Tibial nerve (tissue), 4 donors: ENCODE measurements at places on chromosomes 4 and X. TPM values are rescaled to one million over a fixed set of nuclear protein-coding genes. Genes with fewer than 3 reads are reported as not detected.

The SPOCK3 gene
- not detected for total RNA-seq

The MEPE gene
- total RNA-seq, result not detected

The GAGE13 gene
- not detected for total RNA-seq

The ARHGEF38 gene
- not detected for total RNA-seq

The NCAPG gene
- 0.42 TPM for total RNA-seq

The RAB33A gene
- not detected for total RNA-seq

The NUDT11 gene
- total RNA-seq, result 0.39 TPM

DNA sequence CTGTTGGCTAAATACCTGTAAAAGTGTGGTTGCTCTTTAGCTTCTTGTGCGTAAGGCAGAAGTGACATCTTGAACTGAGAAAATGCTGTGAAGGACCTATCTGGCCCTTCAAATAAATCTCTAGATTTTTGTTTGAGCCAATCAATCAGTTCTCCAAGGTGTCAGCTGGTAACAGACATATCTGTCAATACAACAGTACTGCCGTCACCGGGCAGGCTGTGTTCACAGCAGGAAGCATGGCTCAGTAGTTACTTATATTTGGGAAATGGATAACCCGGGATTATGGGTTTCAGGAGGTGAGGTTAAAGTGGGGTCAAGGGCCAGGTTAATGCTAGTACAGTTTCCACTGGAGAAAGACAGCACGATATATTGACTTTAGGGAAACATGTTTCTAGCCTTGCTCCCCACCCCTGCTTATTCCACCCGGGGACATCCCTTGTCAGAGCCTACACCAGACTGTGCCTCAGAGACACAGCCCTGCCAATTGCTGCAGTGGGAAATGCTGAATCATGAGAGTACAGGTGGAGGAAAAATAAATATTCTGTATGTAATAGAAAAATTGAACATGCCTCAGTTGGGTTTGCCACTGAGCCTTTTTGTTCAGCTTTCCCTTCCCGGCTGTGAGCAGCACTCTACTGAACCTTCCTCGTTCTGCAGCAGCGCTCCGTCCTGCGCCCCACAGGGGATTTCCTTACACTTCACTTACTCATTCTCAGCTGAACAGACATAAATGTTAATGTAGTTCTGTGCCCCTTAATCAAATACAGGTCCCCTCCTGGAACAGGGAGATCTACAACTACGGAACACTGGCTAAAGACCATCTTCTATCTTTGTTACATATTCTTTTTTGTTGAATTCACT lies 121.1 kb downstream of the MGST2 start:
- no peaks in the 10 kb centered on the region for H3K27me3 ChIP-seq
- no peaks in the 10 kb centered on the region for H3K36me3 ChIP-seq
- no peak overlapping the region for H3K4me3 ChIP-seq
- H3K4me1 ChIP-seq, result peaks cover 41% of the 10 kb centered on the region

GRCh38 chr4:163558539-163559044 lies 64.1 kb downstream of the TMA16 start:
- no peaks in the 10 kb centered on the region for H3K4me1 ChIP-seq
- H3K27me3 ChIP-seq, result no peaks in the 10 kb centered on the region
- no peaks in the 10 kb centered on the region for H3K36me3 ChIP-seq
- peak overlapping the region; percentile 56 for H3K27ac ChIP-seq
- peak; percentile 18 for DNase-seq

DNA sequence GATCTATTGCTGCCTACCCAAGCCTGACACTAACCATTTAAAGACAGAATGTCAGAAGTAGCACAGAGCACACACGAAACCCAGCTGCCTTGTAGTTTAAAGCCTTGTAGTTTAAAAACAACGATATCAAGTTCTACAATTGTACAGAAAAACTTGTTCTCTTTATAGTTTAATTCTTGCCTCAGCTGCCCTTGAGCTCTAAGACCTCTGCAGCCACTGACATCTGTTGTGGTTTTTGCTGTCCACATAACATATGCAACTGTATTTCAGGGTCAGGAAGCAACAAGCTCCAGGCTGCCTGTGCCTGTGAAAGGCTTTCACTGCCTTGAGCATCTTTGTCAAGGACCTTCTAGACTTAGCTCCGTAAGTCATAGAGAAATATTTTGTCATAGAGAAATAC lies 227.2 kb downstream of the SPCS3 start:
- H3K36me3 ChIP-seq, result no peaks in the 10 kb centered on the region
- no peaks in the 10 kb centered on the region for H3K27me3 ChIP-seq
- H3K27ac ChIP-seq, result no peak overlapping the region
- H3K4me3 ChIP-seq, result no peak overlapping the region
- no peak for DNase-seq

- H3K4me3 ChIP-seq, result no peak overlapping the region
- peak; percentile 71 for DNase-seq
- H3K36me3 ChIP-seq, result no peaks in the 10 kb centered on the region
Measured at GRCh38 chr4:128600996-128601871, 208.3 kb upstream of the JADE1 start.

GRCh38 chrX:137565921-137566745 lies at the start of gene ZIC3:
ZIC3 (plus strand) TSS chrX:137566127; CDS start chrX:137566692, 565 bp downstream.
- no peak within 1 kb of the TSS for H3K27ac ChIP-seq
- no peak for DNase-seq
- H3K27me3 ChIP-seq, result no peaks in the 10 kb centered on the region
- H3K4me1 ChIP-seq, result peaks cover 12% of the 10 kb centered on the region

DNA sequence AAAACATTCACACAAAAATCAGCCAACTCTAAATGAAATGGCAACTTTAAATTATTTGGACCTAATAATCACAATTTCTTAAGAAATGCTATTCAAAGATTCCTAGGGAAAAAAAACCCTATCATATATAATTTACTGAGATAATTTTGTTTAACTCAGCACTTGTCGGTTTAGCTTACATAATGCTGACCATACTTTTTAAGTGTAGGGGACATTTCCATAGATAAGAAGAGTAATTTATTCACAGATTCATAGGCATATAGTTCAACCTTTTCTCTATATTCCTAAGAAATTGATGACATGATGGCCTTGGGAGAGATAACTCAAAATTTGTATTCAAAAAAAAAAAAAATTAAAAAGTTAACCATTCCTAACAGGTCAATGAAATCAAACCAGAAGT lies 260.8 kb upstream of the PGRMC2 start:
- no peak overlapping the region for H3K4me3 ChIP-seq
- no peak overlapping the region for H3K27ac ChIP-seq
- no peaks in the 10 kb centered on the region for H3K4me1 ChIP-seq
- no peaks in the 10 kb centered on the region for H3K27me3 ChIP-seq
- H3K36me3 ChIP-seq, result no peaks in the 10 kb centered on the region

- no peaks in the 10 kb centered on the region for H3K4me1 ChIP-seq
- no peak for DNase-seq
- H3K36me3 ChIP-seq, result no peaks in the 10 kb centered on the region
- no peak overlapping the region for H3K27ac ChIP-seq
- H3K4me3 ChIP-seq, result no peak overlapping the region
Measured at GRCh38 chr4:38909015-38909414, 41.4 kb downstream of the FAM114A1 start.

DNA sequence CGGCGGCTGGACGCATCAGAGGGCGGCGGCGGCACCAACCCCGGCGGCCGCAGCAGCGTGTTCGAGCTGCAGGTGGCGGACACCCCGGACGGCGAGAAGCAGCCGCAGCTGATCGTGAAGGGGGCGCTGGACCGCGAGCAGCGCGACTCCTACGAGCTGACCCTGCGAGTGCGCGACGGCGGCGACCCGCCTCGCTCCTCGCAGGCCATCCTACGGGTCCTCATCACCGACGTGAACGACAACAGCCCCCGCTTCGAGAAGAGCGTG lies 1.9 kb downstream of the PCDH7 start:
- no peak overlapping the region for H3K27ac ChIP-seq
- H3K4me1 ChIP-seq, result peaks cover 9% of the 10 kb centered on the region
- H3K36me3 ChIP-seq, result no peaks in the 10 kb centered on the region
- no peak for DNase-seq

GRCh38 chr4:185151296-185151695 lies 8.2 kb downstream of the SLC25A4 start:
- H3K4me1 ChIP-seq, result no peaks in the 10 kb centered on the region
- no peaks in the 10 kb centered on the region for H3K27me3 ChIP-seq
- H3K36me3 ChIP-seq, result no peaks in the 10 kb centered on the region
- no peak overlapping the region for H3K27ac ChIP-seq

GRCh38 chr4:77052352-77052751 lies 23.4 kb downstream of the CCNI start:
- H3K36me3 ChIP-seq, result peaks cover 8% of the 10 kb centered on the region
- DNase-seq, result no peak
- H3K4me1 ChIP-seq, result no peaks in the 10 kb centered on the region

DNA sequence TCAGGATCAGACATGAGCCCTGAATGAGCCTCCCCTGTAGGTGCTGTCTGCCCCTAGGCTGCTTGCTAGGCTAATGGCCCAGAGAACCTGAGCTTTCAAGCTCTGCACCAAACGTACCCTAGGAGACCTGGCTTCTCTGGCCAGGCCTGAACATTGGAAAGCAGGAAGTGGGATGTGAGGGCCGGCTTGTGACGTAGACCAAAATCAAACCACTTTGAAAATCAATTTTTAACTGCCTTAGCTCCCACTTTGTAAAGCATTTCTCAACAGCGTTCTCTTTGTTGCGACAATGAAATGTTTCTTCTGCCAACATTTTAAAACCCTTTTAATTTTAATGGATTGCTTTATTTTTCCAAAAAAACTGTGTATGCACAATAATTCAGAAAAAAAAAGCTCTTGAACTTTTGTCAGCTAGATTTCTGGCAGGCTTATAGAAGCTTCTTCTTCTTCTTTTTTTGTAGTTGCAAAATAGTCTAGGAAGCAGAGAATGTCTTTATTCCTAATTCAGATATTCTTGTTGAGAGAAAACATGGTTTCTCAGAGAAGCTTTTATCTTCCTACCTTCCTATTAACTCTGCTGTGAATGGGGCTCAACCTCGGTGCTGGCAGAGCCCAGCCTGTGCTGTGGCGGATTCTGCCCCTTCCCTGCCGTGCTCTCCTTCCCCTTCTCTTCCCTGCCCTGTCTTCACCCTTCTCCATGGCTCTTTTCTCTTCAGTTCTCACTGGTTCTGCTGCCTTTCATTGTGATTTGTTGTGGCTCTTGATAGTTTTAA lies 145.2 kb upstream of the SFRP2 start:
- DNase-seq, result no peak
- H3K27ac ChIP-seq, result peak overlapping the region; percentile 83
- peak overlapping the region; percentile 1 for H3K4me3 ChIP-seq
- no peaks in the 10 kb centered on the region for H3K36me3 ChIP-seq
- H3K4me1 ChIP-seq, result peaks cover 14% of the 10 kb centered on the region

DNA sequence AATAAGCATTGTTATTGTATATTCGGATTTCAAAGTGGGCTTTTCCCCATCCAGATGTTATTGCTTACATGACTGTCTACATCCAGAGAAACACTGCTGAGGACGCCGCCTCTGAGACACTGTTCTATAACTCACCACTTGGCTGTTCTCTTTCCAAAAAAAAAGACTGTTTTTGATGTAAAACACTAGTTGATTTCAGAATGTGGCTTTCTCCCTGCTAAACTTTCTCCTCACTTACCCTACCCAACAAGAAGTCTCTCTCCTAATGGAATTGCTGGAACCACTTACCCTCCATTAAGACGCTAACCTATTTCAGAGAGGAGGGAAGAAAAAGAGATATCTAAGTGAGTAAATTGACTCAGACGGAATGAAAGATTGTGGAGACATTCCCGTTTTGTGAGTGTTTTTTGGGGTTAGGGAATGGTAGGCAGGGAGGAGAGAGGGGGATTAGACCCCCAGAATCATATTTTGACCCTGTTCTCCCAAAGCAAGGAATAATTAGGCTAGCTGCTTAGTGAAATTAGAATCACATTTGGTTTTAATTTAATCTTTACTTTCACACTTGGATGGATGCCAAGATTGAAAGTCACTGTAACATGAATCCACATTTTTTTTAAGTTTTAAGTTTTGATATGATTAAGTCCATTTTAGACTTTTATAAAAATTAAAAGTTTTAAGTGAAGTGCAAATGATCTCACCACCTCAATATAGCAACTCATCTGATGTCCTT lies 174.9 kb downstream of the CHIC2 start:
- H3K27ac ChIP-seq, result no peak overlapping the region
- H3K27me3 ChIP-seq, result no peaks in the 10 kb centered on the region
- DNase-seq, result no peak
- H3K4me1 ChIP-seq, result no peaks in the 10 kb centered on the region
- H3K36me3 ChIP-seq, result no peaks in the 10 kb centered on the region

DNA sequence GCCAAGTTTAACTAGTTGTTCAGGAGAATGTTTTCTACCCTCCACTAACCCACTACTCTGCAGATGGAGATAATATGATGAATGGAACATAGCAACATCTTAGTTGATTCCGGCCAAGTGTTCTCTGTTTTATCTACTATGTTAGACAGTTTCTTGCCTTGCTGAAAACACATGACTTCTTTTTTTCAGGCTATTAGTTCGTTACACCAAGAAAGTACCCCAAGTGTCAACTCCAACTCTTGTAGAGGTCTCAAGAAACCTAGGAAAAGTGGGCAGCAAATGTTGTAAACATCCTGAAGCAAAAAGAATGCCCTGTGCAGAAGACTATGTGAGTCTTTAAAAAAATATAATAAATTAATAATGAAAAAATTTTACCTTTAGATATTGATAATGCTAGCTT lies 13.3 kb downstream of the ALB start:
- no peaks in the 10 kb centered on the region for H3K36me3 ChIP-seq
- H3K4me1 ChIP-seq, result no peaks in the 10 kb centered on the region
- H3K4me3 ChIP-seq, result no peak overlapping the region
- H3K27me3 ChIP-seq, result no peaks in the 10 kb centered on the region
- H3K27ac ChIP-seq, result no peak overlapping the region

GRCh38 chrX:9091258-9091657 lies 57.3 kb upstream of the FAM9B start:
- H3K27me3 ChIP-seq, result no peaks in the 10 kb centered on the region
- no peak overlapping the region for H3K4me3 ChIP-seq
- no peak for DNase-seq
- no peak overlapping the region for H3K27ac ChIP-seq
- no peaks in the 10 kb centered on the region for H3K4me1 ChIP-seq
- no peaks in the 10 kb centered on the region for H3K36me3 ChIP-seq

- DNase-seq, result no peak
- no peak overlapping the region for H3K4me3 ChIP-seq
- H3K27ac ChIP-seq, result peak overlapping the region; percentile 62
- no peaks in the 10 kb centered on the region for H3K36me3 ChIP-seq
Measured at GRCh38 chrX:40845331-40845911, 110.1 kb upstream of the MED14 start.

DNA sequence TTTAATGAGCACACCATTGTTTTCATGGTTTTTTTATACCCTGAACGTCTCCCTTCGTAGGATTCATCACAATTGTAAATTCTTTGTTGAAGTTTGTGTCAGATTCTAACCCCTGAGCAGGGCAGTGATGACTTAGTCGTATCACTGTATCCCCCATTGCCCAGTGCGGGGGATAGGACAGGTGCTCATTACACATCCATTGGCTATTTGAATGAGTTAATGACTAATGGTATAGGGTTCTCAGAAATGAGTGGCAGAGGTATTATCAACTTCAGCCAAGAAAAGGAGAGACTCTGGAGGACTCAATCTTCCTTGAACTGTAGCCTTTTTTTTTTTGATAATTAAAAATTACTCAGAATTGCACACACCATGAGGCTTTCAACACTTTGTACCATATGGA lies 64.6 kb downstream of the SYNPO2 start:
- no peaks in the 10 kb centered on the region for H3K36me3 ChIP-seq
- no peak overlapping the region for H3K4me3 ChIP-seq
- no peak overlapping the region for H3K27ac ChIP-seq
- DNase-seq, result no peak
- no peaks in the 10 kb centered on the region for H3K27me3 ChIP-seq
- peaks cover 9% of the 10 kb centered on the region for H3K4me1 ChIP-seq

- H3K4me3 ChIP-seq, result no peak overlapping the region
- H3K27me3 ChIP-seq, result no peaks in the 10 kb centered on the region
- H3K36me3 ChIP-seq, result no peaks in the 10 kb centered on the region
- H3K27ac ChIP-seq, result no peak overlapping the region
Measured at GRCh38 chr4:5827108-5828004, 65.5 kb downstream of the CRMP1 start.
